ENCODE measurements at places on chromosomes 11 and 22. TPM values are rescaled to one million over a fixed set of nuclear protein-coding genes. Genes with fewer than 3 reads are reported as not detected.

OR6T1 gene
- total RNA-seq: not detected

CALCA gene
- 0.29 TPM for total RNA-seq

SLN gene
- total RNA-seq: not detected

PKNOX2 gene
- not detected for total RNA-seq

NAALADL1 gene
- total RNA-seq: 9.8 TPM

OR5B21 gene
- total RNA-seq: not detected

SLC25A22 gene
- 56.5 TPM for total RNA-seq

ELF5 gene
- not detected for total RNA-seq

SAA1 gene
- not detected for total RNA-seq

FIBIN gene
- not detected for total RNA-seq

OR10AG1 gene
- total RNA-seq: not detected

C11orf91 gene
- not detected for total RNA-seq

LRP4 gene
- 0.20 TPM for total RNA-seq

RFPL2 gene
- total RNA-seq: not detected

UBASH3B gene
- total RNA-seq: 30.6 TPM

CDCA5 gene
- 130 TPM for total RNA-seq

DTX4 gene
- total RNA-seq: 0.49 TPM

TEX12 gene
- 0.25 TPM for total RNA-seq

MS4A3 gene
- total RNA-seq: not detected

SLC29A2 gene
- 9.0 TPM for total RNA-seq

DEPDC7 gene
- total RNA-seq: 3.4 TPM

CDC42BPG gene
- 0.54 TPM for total RNA-seq

CYB5R2 gene
- total RNA-seq: 16.4 TPM

HIRA gene
- total RNA-seq: 42.9 TPM

APOBEC3H gene
- total RNA-seq: 4.3 TPM

UBE2L3 gene
- total RNA-seq: 70.0 TPM

HOATZ gene
- not detected for total RNA-seq

SCGB1D2 gene
- not detected for total RNA-seq

APOBEC3B gene
- 3.4 TPM for total RNA-seq

PNPLA5 gene
- not detected for total RNA-seq

MS4A15 gene
- total RNA-seq: not detected

BIK gene
- total RNA-seq: 2.2 TPM

SLC25A45 gene
- 15.4 TPM for total RNA-seq

TMEM135 gene
- 29.0 TPM for total RNA-seq

SGSM1 gene
- total RNA-seq: not detected

OR51B2 gene
- not detected for total RNA-seq

EMID1 gene
- total RNA-seq: not detected

AGBL2 gene
- total RNA-seq: 2.9 TPM

LRRC4C gene
- not detected for total RNA-seq

All from activated naive CD8-positive, alpha-beta T cell treated with anti-CD3 and anti-CD28 coated beads for 36 hours (primary cell).